ENCODE measurements at places on chromosomes 12 and 14.

GRCh38 chr14:75032939-75033338, 18.3 kb downstream of the MLH3 start:
- DNase-seq = no peak

DNA sequence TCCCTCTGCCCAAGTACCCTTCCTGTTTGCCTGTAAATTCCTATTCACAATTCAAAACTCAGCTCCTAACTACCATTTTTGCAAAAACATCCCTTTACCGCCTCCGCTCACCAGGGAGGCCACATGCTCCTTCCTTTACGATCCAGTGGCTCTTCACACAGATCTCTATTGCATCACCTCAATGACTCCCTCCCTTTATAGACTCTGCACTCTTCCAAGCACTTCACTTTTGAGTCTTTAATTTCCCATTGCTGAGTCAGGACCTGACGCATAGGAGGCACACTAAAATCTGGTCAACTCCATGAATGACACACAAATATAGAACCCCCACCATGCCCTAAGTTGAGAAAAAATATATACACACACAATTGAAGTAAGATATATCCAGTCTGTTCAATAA, 45.9 kb downstream of the PPP1R13B start:
- DNase-seq = no peak

- no peak for DNase-seq
These were observed 56.6 kb downstream of the TTC9 start for GRCh38 chr14:70698288-70698687.

GRCh38 chr12:6822426-6823135, 960 bp downstream of the GPR162 start:
- no peak for DNase-seq

DNA sequence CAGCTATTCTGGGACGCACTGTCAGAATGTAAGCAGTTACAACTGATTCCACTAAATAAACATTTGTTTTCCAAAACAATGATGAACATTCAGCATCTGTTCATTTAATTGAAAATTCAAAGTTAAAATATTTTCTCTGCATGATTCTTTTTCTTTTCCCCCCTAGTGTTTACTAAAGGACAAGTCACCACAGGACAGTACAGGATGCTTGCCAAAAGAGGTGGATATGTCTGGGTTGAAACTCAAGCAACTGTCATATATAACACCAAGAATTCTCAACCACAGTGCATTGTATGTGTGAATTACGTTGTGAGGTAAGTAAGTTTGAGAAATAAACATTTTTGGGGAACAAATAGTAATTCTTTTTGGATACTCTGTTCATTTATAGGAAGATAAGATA, 28.2 kb upstream of the SNAPC1 start:
- no peak for DNase-seq

DNA sequence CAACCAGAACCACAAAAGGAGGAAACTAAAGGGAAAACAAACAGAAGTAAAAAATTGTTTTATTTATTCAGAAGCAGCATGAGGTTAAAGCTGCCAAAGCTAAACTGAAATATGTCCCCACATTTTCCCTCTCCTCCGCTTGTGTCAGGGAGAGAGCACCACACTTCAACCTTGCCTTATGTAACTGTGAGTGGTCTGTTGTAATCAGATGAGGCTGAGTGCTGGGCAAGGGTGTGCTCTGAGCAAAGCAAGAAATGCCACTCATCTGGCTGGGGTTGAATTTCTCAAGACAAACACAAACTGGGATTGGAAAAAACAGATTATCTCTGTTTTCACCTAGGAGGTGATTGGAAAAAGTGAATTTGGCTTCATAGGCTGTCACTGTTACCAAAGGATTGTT, 12.2 kb downstream of the CAPZA3 start:
- DNase-seq = no peak

- DNase-seq = no peak
These were observed 35.0 kb downstream of the ADGRD1 start for GRCh38 chr12:130988751-130989150.

- no peak for DNase-seq
These were observed 396.5 kb downstream of the FOXG1 start for GRCh38 chr14:29163109-29163508.

DNA sequence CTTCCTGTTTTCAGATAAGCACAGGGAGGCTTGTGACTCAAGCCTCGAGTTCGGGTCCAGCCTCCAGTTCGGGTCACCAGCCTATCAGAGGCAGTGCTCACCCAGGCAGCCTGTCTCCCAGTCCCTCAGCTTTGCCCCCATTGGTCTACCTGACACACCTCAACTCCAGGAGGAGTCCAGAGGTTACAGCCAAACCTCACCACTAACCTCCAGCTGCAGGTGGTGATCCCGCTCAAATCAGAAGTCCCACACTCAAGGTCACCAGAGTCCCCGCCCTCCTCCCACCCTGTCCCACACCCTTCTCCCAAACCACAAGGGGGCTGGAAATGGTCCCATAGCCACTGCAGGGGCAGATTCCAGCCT, 42.1 kb downstream of the KDM2B start:
- DNase-seq = no peak

DNA sequence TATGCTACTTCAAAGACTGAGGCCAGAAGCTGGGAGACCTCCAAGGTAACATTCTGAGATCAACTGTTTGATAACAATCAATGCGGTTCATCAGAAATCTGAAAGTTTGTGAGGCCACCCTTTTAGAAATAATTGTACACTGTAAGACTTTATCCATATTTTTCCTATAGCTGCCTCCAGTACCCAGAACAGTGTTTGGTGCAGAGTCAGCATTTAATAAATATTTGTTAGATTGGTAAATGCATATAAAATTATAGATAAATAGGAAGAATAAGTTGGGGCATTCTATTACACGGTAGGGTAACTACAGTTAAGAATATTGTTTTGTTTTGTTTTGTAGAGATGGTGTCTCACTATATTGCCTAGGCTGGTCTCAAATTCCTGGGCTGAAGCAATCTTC, 141.4 kb downstream of the C12orf42 start:
- no peak for DNase-seq

DNA sequence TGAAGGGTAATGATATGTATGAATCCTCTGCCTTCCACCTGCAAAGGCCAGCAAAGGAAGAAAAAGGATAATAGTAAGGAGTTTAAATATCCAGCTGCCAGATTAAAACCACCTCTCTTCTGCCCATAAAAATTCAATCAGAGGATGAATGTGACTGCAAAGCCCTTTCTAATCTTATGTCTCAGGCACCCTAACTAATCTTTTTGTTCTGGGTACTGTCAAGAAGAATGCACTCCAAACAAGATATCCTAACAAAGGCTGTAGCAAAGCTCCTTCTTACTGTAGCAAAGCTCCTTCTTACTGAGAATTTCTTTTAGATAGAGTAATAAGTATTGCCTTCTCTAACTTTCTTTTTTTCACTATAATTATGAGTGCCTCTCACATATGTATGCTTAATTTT, 91.8 kb downstream of the ST8SIA1 start:
- no peak for DNase-seq

GRCh38 chr14:30706704-30707103, 84.6 kb downstream of the SCFD1 start:
- no peak for DNase-seq

GRCh38 chr12:43550831-43551271, 1.2 kb downstream of the ADAMTS20 start:
- no peak for DNase-seq

DNA sequence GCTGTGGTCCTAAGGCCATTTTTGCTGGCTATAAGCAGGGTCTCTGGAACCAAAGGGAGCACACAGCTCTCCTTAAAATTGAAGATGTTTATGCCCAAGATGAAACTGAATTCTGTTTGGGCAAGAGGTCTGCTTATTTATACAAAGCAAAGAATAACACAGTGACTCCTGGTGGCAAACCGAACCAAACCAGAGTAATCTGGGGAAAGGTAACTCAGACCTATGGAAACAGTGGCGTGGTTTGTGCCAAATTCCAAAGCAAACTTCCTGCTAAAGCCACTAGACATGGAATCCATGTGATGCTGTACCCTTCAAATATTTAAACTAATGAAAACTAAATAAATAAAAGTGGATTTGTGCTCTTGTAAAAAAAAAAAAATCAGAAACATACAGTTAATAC, 29.6 kb upstream of the BICDL1 start:
- DNase-seq = no peak

- DNase-seq = no peak
These were observed 202.9 kb upstream of the ATXN7L3B start for GRCh38 chr12:74334780-74335179.

DNA sequence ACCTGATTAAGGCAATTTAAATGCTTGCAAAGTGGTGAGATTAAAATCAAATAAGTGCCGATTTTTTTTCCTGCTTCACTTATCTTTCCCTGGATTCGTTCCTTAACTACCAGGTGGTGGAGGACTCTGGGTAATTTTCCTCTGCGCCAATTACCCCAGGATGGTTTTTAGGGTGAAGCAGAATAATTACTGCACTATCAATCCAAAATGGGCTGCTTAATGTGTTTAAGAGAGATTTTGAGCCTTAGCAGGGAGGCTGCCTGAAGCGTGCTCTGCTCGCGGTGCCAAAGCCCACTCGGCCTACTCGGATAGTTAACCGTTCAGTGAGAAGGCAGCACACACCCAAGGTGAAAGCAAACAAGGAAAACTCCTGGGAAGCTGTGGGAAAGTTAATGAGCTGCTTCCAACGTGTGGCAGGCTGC, 274.9 kb upstream of the LMO3 start:
- no peak for DNase-seq

DNA sequence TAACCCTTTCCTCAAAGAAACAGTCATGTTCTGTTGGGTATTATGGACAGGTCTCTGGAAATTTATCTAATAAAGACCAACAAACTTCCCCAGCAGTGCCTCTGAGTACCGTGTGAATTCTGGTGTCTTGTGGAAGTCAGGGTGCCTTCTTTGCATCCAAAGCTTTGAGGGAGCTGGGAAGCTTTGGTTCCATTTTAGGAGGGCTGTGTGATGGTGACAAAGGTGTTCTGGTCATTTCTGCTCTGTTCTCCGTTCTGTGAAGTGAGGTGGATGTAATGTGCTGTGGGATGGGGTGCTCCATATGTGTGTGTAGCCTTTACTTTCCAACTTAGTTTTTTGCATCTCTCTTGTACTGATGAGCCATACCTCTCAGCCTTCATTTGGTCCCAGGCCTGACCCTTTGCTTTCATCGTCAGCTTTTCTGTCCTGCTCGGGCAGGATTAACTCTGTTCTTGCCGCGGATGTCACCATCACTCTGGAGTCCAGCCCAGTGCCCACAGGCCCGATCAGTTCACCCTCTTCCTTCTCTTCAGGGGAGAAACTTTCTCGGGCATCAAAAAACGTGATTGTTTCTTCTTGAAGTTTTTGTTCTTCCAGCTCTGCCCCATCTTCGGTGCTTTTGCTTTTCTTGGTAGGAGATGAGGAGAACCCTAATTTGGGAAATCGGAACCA, 13.2 kb downstream of the PLD4 start:
- DNase-seq = no peak

- no peak for DNase-seq
These were observed 17.8 kb upstream of the TMPRSS12 start for GRCh38 chr12:50824914-50825313.

- DNase-seq = peak; percentile 21
These were observed 133.0 kb upstream of the PZP start for GRCh38 chr12:9341260-9341585.

DNA sequence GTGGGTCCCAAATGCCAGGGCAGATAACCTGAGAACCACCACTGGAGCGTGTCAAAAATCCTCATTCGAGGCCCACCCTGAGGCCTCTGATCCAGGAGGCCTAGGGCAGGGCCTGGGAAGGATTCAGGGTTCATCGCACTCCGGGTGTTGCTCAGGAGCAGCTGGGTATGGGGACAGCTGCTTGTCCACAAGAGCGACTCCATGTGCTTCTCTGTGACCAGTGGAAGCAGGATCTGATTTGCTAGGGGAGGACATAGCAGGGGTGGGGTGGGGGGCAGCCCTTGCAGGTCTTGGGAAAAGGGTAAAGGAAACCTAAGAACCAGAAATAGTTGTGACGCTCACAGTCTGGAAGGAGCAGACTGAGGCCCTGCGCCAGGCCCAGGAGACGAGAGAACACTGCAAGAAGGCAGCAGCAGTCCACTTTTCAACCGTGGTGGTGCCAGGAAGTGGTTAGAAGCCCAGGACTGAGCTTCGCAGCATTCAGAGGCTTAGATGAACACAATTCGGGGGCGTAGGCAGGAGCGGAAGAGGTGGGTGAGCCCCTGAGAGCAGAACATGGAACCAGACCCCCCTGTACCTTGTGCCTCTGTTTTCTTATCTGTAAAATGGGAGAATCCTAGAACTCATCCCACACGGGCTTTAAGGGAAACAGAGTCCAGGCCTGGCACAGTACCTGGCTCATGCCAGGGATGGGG, 33.7 kb downstream of the ITPK1 start:
- no peak for DNase-seq

- DNase-seq = no peak
These were observed 62.6 kb upstream of the NTF3 start for GRCh38 chr12:5369298-5369697.

GRCh38 chr14:28761438-28762291, 4.9 kb upstream of the FOXG1 start:
- DNase-seq = no peak

- DNase-seq = no peak
These were observed 95.2 kb downstream of the GCH1 start for GRCh38 chr14:54807428-54807827.
